ENCODE measurements at places on chromosomes 1 and 21.

DNA sequence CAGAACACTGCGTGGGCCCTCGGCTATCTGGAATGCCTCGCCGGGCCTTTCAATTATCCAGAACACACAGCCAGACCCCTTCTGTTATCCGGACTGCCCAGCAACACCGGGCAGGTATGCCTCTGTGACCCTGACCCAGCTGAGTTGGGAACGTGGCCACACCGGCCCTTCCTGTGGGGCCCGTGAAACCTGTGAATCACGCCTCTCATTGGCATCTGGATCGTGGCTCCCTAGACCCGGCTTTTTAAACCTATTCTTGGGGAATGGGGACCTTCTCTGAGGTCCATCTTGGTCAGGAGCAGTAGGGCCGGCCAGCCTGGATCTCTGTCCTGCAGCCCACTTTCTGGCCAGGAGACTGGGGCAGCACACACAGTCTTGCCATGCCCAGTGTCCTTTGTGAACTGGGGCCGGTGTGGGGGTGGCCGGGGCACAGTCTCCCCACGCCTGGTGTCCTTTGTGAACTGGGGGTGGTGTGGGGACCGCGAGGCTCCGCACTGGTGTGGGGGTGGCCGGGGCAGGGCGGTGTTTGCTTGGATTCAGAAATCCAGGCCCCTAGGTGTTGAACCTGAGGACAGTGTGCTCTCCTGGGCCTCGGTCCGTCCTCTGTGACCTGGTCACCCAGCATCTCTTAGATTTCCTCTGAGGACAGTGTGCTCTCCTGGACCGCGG is 11.1 kb downstream of the COL18A1 start:
- no peak for DNase-seq

DNA sequence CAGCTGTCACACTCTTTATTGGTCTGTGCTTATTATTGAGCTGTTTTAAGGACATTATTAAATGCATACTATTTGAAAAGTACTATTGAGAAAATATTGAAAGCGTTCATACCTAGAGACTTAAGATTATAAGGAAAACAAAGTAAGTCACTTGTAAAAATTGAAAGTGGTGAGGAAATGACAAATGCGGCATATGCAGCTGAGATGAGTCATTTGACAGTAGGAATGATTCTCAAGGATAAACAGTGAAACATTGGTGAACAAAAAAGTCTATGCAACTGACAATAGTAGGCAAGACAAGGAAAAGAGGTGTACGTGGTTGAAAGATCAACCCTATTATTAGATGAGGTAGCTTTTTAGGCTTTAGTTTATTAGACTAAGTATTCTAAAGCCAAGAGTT is 82.6 kb upstream of the MAP10 start:
- no peak for DNase-seq

DNA sequence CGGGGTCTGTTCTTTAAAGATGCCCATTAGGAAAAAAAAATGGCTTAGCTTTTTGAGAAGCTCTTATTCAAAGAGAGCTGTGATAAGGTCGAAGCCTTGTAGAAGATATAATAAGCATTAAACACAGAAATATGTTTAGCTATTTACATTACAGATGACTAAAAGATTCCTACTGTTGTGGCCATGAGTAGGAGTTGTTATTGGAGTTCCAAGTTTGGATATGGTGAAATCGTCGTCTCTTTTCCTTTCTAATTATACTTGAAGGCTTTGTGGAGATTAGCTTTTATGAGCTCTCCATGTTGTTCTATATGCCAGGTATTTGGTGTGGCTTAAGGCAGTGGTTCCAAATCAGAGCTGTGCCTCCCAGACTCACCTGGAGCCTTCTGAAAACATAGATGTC is 79.9 kb upstream of the LAMC2 start:
- no peak for DNase-seq

GRCh38 chr1:87156124-87156523 is 172.6 kb upstream of the LMO4 start:
- no peak for DNase-seq

GRCh38 chr1:54699936-54700525 is 15.6 kb upstream of the TTC4 start:
- no peak for DNase-seq

DNA sequence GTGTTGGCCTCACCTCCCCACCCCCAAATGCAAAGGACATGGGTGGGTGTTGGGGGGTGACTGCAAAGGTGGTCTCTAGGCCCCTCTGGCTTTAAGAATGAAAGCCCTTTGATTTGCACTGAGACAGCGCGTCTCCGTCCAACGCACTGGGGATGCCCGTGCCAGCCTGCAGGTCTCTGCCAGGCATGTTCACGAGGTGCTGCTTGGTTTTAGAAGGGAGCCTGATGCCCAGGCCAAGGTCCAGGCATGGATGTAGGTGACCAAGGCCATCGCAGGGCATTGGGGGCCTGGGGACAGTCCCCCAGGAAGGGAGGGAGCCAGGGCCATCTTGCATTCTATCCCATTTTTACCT is 363.6 kb upstream of the VAMP3 start:
- no peak for DNase-seq

GRCh38 chr1:63203641-63204040 is 118.7 kb upstream of the FOXD3 start:
- DNase-seq, result no peak

DNA sequence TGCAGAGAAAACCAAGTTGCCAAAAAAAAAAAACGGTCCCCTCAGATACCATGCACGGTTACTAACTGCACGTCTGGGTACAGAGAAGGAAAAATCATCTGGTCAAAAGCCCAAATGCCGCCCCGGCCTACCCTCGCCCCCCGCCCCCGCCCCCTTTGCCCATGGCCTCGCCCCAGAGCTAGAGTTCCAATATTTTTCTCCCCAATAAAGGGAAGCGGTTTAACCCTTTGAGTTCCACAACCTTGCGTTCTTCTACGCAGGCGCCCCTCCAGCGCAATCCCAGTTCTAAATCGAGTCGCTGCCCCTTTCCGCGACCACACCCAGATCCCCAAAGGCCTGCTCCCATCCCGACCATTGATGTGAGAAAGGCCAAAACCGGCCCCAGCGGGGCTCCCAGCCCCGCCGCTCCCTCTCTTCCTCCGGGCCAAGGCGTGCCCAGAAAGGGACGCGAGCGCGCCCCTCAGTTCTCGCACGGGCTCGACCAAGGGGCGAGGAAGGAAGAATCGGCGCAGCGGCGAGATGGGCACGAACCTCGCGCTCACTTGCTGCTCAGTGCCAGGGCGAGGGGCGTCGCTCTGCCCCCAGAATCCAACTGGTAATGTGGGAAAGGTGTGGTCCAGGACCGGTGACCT is 797 bp downstream of the WDR47 start:
- peak; percentile 32 for DNase-seq

GRCh38 chr1:51699391-51699790 is 82.5 kb downstream of the OSBPL9 start:
- no peak for DNase-seq

- no peak for DNase-seq
Observed at GRCh38 chr1:157624471-157624870, 26.6 kb upstream of the FCRL4 start.

- no peak for DNase-seq
Observed at GRCh38 chr1:105641407-105641806, 1415.1 kb upstream of the PRMT6 start.

DNA sequence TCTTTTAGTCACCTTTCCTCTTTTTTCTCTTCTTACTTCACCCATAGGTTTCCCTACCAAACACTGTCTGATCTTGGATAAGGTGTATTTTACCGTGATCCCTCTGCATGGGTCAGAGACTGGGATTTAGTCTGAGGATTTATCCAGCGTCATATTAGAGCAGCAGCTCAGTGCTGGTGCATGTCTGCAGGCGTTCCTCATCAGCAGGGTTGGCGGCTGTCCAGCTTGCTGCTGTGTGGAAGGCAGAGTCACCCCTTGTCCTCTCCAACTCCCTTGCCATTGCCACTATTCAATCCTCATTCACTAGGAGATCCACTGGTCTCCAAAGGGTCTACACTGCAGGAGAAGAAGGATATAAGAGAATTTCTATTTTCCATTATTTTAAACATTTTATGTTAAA is 7.3 kb upstream of the FAM78B start:
- DNase-seq, result no peak

DNA sequence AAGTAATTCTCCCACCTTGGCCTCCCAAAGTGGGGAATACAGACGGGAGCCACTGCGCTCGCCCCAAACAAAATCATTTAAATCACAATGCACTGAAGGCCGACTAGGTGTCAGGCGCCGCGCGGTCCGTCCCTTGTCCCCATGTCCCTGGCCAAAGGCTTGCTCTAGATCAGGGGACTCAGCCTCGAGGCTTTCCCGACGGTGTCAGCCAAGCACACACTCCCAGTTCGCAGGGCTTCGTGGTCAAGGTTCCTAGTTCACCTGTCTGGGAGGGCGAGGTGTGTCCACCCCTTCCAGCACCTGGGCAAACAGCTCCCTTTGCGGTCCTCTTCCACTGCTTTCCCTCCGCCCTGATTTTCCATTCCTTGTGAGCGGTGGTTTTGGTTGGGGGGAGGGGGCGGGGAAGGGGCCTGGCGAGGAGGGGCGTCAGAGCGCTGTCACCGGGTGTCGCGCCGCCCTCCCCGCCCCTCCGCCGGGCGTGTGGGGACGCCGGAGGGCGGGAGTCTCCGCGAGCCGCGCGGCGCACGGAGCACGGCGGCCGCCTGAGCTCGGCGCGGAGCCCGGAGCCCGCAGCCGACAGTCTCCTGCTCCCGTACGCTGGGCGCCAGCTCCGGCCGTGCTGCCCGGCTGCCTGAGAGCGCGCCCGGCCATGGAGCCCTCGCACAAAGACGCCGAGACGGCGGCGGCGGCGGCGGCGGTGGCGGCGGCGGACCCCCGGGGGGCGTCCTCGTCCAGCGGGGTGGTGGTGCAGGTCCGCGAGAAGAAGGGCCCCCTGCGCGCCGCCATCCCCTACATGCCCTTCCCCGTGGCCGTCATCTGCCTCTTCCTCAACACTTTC is at the start of gene STUM:
TSS of gene STUM (plus strand) at position 509 of the 838 bp plus-strand sequence. CDS start at position 650, 141 bp downstream.
- no peak for DNase-seq

DNA sequence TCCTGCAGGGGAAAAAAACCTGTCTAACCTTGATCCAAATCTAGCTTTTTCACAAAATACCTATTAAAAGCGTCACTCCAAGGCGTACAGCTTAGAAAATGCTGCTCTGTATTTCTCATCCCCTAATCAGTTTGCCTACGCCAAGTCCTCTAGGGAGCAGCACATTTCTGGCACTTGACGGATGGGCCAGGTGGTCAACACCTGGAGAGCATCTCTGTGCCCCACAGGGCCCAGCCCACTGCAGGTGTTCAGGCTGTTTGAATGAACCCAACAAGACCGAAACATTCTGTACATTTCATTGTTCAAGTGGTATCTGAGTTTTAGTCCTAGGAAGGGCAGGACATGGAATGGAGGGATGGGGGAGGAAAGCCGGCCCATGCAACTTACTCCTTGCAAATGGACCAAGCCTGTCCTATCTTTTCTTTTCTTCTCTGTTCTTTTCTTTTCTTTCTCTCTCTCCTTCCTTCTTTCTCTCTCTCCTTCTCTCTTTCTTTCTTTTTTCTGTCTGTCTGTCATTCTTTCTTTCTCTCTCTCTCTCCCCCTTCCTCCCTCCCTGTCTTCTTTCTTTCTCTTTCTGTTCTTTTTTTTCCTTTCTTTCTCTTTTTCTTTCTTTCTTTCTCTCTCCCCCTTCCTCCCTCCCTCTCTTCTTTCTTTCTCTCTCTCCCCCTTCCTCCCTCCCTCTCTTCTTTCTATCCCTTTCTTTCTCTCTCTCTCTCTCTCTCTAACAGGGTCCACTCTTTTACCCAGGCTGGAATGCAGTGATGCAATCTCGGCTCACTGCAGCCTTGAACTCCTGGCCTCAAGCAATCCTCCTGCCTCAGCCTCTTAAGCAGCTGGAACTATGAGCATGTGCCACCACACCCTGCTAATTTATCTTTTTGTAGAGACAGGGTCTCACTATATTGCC is 29.1 kb downstream of the IGFN1 start:
- DNase-seq, result no peak

GRCh38 chr21:27369234-27369633 is 402.3 kb upstream of the ADAMTS5 start:
- DNase-seq, result no peak

DNA sequence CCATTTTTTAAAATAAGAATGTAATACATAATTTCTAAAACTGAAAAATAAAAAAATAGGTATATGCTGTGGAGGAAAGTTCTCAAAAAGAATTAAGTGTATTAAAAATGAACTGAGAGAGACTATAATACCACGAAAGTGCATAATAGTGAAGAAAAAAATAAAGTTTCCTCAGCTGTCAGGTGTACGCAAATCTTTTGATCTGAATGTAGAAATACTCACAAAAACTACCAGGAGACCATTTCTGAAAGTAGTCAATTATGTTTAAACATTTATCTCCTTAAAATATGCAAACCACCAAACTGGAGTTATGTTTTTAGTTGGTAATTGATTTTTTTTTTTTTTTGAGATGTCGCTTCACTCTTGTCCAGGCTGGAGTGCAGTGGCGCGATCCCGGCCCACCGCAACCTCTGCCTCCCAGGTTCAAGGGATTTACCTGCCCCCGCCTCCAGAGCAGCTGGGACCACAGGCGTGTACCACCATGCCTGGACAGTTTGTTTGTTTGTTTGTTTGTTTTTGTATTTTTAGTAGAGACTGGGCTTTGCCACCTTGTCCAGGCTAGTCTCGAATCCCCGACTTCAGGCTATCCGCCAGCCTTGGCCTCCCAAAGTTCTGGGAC is 1169.2 kb upstream of the B3GALT2 start:
- no peak for DNase-seq

DNA sequence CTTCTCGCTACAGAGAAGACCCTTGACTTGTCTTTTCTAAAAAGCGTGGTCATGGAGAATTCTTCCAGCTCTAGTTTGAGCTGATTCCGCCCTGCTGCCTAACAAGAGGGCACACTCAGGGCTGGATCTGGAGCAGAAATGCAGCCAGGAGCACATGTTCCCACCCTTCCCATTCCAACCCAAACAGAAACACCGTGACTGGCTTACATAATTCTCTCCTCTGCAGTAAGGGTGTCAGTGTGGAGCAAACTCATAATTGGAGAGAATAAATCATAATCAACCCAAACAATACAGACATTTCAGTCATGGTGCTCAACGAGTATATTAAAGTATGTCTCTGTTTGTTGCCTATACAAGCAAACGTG is 34.5 kb downstream of the CTNNBIP1 start:
- no peak for DNase-seq

- DNase-seq, result no peak
Observed at GRCh38 chr1:111754984-111755330, 744 bp upstream of the DDX20 start.

DNA sequence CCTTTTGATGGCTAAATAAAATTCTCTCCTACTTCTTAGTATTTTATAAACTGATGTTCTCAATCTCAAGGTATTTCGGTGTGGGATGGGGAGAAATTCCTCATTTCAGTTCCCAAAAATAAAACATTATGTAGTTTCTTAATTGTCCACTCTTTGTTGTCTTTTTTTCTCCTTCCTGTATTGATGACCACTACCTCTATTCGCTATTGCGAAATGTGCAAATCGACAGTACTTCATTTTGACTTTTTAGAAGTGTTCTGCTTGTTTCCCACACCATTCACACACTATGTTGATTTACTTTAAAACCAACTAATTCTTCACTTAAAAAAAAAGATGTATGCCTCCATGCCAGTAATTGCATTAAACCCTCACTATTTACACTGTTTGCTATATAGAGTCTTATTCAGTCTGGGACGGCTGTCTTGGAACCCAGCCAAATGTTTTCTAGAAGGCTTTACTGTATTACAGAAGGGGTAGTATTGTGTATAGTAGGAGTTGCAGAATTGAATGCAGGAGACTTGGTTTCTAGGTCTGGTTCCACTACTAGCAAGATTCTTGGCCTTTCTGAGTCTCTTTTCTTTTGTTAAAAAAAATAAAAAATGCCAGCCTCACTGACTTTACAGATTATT is 5.6 kb downstream of the RNF2 start:
- no peak for DNase-seq

GRCh38 chr1:244449936-244450508 is 1.7 kb downstream of the ADSS2 start:
- no peak for DNase-seq
